ENCODE measurements at places on chromosomes 11 and 22.

- no peak for DNase-seq
Observed at GRCh38 chr11:119373921-119374631, 7.4 kb downstream of the USP2 start.

- no peak for DNase-seq
Observed at GRCh38 chr22:46937185-46937584, 174.7 kb downstream of the TBC1D22A start.

DNA sequence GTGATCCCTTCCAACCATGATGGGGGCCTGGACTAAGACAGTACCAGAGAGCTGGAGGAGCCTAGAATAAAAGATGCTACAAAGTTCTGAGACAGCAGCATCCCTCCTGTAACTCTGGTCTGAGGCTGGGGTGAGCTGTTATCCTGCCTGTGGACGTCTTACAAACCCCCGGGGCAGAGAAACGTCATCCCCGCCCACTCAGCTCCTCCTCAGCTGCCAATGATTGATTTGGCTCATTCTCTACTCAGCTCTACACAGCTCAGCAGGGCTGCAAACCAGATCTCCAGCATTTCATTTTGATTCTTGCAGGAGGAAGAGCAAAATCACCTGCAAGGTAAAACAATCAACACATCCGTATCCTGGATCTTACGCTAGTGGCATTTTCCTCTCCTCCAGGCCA is 55.5 kb downstream of the CSNK2A3 start:
- DNase-seq: no peak

DNA sequence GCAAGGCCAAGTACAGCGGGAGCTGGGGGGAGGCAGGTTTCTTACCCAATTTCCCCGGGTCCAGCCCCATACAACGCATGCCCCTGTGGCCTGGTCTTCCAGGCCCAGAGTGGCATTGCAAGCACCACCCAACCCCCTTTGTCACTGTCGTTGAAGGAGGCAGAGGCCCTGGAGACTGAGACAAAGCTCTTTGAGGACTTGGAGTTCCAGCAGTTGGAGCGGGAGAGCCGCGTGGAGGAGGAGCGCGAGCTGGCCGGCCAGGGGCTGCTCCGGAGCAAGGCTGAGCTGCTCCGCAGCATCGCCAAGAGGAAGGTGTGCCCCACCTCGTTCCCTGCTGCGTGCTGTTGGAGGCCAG is 27.8 kb downstream of the PHLDB1 start:
- no peak for DNase-seq

GRCh38 chr22:40648386-40648785 is 11.9 kb upstream of the MRTFA start:
- DNase-seq: no peak

DNA sequence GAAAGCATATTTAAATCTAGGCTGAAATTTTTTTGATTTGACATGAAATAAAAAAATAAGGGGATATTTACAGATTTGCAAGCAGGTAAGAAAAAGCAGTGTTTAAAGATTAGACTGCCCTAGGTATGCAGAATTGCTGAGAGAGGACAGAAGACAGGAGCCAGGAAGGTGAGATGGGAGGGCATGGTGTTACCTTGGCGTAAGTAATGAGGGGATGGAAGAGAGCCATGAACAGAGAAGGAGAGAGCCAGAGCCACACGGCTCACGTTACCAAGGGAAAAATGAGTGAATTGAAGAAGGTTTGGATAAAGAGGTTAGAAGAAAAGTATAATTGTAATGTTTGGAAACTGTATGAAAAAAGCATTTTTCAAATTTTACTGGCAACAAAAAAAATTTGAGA is 904.3 kb downstream of the OPCML start:
- DNase-seq: no peak

- no peak for DNase-seq
Observed at GRCh38 chr11:22930816-22931594, 70.7 kb upstream of the CCDC179 start.

- no peak for DNase-seq
Observed at GRCh38 chr22:50400931-50401330, 57.8 kb downstream of the PPP6R2 start.

DNA sequence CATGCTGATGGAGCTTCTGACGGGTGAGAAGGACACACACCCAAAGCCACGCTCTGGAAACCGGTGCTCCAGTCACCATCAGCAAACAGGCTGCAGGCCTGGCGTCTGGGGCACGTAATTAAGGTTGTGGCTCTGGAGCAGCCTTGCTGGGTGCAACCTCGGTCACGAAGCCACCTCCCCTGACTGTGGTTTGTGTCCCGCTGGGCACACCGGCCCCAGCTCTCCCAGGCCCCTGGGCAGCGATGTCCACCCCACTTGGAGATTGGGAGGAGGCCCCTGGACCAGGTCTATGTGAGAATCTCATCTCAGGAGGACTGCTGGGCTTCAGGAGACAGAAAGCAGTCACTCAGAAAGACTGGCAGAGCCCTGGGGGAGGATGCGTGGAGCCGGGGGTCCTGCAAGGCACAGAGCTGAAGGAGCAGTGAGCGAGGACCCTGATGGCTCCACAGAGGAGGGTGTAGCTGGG is 631.6 kb downstream of the BRD1 start:
- no peak for DNase-seq

DNA sequence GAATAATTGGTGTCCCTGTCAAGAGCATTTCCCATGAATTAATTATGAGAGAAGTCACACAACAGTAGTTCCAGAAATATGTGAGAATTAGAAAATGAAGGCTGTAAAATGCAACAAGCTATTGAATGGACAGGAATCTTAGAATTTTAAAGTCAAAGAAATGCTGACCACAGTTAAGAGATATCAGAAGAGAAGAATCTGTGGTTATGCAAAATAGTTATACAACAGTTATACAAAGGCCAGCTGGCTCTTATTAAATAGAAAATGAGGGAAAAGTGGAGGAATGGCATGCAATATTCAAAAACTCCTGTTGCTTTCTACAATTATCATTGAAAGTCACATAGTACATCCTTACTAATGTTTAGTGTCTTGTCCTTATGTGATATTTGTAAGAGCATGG is 27.4 kb downstream of the CASP12 start:
- DNase-seq: no peak

DNA sequence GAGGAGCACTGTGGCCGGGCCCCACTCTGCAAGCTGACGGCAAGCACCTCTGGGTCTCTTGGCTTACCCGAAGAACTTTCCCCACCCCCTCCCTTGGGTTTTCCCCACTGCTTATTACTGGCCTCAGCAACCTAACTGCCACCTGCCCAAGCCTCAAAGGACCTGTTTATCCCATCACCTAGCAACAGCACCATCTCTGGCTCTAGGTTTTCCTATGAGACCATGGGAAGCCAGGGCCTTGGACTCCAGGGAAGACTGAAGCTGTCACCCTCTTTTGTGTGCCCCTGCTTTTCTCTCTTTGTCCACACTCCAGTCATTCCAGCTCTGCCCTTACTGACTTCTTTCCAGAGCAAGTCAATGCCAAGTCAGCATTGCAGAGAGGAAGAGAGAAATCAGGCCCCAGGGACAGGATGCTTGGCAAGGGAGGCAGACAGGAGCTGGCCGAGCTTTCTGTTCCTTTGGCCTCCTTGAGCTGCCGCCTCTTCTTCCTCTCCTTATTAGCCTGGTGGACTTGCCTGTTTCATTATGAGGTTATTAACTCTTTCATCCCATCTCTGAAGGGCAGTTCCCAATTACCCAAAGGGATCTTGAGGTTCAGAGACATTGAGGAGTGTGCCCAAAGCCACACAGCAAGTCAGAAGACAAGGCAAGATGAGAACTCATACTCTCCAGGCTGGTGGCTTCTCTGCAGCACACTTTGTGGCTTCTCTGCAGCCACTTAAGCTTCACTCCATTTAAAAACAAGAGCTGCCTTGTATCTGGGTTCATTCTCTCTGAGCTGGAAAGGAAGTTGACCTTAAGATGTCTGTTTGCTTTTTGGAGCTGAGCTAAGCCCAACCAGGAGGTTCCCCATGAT is at the start of gene SMIM35:
TSS of gene SMIM35 (minus strand) at position 51 of the 856 bp plus-strand sequence. CDS start 206 bp downstream, outside the sequence.
- no peak for DNase-seq

DNA sequence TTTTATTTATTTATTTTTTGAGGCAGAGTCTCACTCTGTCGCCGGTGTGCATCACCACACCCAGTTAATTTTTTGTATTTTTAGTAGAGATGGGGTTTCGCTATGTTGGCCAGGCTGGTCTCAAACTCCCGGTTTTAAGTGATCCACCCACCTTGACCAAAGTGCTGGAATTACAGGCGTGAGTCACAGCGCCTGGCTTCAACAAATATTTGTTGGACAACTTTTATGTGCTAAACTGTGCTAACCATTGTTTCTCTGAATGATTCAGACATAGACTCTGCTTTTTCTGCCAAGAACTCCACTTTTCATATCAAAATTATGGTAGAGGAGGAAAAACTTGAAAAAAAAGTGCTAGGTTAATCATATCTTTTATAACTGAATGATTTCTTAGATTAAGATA is 36.3 kb downstream of the MMP7 start:
- no peak for DNase-seq

DNA sequence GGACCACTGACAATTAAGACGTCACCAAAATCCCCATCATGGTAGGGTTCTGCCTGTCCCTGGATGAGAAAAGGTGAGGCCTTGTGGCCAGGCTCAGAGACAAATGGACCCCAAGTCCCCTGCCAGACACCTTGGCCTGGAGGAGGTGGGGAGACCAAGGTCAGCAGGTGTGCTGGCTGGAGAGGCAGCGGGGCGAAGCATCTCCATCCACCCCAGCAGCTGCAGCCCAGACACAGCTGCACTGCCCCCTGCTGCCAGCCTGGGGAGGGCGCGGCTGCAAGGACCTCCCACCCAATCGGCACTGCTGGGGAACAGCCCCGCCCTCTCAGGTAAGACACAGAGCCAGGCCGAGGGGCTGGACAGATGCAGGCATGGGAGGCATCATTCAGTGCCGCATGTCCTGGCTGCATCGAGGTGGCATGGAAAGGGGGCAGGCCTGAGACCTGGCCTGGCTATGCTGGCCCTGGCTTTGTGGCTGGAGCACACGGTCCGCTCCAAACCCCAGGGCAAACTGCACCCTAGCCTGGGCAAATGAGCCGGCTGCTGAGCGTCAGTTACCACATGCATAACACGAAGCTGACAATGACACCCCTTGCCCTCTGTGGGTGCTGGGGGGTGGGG is 12.2 kb upstream of the MFNG start:
- DNase-seq: peak; percentile 54

DNA sequence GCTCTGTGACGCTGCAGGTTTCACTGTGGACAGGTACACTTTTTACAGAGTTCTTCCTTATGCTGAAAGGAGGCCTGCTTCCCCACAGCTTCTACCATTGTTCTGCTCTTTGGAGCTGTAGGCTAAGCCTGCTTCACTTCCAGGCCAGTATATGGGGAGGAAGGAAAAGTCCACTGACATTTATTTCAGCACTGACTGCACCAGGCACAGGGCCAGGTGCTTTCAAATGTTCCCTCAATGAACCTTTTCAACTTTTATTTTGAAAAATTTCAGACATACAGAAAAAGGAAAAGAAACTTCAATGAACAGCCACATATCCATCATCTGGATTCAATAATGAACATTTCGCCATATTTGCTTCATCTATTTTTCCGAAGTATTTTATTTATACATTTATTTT is 22.0 kb downstream of the POU2F3 start:
- no peak for DNase-seq

- DNase-seq: no peak
Observed at GRCh38 chr11:64762674-64763525, 3.1 kb upstream of the PYGM start.

DNA sequence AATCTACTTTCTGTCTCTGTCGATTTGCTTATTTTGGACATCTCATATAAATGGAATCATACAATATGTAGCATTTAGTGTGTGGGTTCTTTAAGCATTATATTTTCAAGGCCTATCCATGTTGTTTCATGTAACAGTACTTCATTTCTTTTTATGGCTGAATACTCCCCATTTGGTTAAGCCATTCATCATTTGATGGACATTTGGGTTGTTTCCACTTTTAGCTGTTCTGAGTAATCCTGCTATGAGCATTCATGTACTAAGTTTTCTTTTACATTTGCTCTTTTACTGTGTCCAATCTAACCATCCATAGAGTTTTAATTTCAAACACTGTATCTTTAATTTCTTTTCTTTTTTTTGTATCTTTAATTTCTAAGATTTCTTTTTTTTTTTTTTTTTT is 55.6 kb upstream of the SPTBN2 start:
- DNase-seq: no peak

Data from activated CD8-positive, alpha-beta memory T cell treated with anti-CD3 and anti-CD28 coated beads for 1 hour (primary cell).